ENCODE measurements at places on chromosomes 3 and 15.

DNA sequence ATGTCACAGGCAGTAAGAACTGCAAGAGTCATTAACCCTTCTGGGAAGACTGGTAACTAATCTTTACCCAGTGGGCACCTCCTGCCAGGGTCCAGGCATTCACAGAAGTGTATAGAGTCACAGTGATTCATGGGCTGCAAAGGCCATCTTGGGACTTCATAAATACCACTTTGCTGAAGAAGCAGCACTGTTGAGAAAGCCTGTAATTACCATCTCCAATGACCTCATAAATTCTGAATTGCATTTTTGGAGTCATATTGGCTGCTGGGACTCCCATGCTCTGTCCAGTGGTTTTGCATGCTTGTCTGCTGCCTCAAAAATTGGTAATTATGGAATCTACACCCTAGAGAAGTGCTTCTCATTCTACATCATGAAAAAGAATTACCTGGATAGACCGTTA lies 837.2 kb downstream of the NTRK3 start:
- no peak for DNase-seq

GRCh38 chr3:12479919-12480427 lies 4.3 kb upstream of the TSEN2 start:
- peak; percentile 77 for DNase-seq

DNA sequence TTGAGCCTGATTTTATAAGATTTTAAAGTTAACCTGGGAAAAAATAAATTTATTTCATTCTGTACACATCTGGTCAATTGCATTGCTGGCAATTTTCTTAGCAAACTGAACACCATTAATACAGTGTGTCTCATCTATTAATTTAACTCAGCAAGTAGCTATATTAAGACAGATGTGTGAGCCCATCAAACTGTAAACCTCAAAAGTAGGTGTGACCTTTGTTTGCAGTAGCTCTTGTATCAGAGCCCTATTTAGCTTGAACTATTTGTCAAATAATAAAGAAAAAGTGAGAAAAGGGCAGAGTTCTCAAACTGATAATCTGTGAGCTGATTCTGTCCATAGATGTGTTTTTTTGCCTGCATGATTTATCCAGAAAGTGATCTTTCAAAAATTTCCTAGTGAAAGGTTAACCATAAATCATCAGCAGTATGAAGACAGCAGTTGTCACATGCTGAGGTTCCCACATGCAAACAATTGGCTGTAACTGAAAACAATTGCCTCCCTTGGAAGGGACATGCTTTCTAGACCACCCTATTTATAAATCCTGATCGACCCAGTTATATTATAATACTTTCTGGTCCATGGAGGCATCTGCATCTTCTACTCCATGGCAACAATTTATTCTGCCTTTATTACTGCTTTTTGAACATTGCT lies 646.5 kb downstream of the NSUN3 start:
- no peak for DNase-seq

DNA sequence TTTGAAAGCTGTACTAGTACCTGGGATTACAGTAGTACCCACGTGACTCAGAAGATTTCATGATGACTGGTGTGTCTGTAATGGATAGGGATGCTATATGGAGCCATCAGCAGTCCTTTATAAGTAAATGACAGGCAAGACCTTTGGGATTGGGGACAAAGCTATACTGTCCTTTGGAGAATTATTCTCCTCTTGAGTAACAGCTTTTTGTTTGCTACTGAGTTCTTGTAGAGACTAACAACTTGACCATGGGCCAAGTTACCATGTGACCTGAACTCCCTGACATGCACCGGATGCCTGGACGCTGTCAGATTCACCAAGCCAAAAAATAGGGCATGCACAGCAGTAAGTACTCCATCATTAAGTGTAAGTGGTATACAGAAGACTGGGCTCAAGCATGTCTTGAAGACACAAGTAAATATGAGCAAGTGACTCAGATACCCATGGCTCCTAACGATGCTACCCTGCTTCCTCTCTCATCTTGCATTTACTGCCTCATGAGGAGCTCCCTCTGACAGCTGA lies 12.9 kb downstream of the SEC11A start:
- DNase-seq = peak; percentile 16

- DNase-seq = peak; percentile 43
These were observed 4.0 kb downstream of the VILL start for GRCh38 chr3:37994639-37994972.

- no peak for DNase-seq
These were observed 109.5 kb upstream of the PTPRG start for GRCh38 chr3:61451841-61452240.

- DNase-seq = peak; percentile 97
These were observed 37.0 kb upstream of the CASR start for GRCh38 chr3:122146466-122146865.

DNA sequence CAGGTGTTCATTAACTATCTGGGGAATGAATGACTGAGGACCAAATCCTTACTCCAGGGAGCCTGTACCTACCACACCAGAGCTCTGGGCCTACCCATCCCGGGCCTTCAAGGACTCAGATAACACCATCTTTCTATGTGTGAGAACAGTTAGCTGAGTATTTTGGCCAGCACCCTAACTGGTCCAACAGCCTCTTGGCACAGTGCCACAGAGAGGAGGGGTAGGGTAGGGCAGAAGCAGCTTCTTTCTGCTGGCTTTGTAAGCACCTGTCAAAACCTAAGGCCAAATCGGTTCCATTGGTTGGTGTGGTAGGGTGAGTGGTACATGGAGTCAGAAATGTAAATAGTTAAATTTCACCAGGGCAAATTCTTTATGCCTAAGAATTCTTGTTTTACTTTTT lies 26.7 kb downstream of the ISL2 start:
- no peak for DNase-seq

GRCh38 chr3:195609229-195609628 lies 25.5 kb upstream of the APOD start:
- DNase-seq = peak; percentile 85

- no peak for DNase-seq
These were observed 388.0 kb upstream of the TBL1XR1 start for GRCh38 chr3:177585271-177585670.

DNA sequence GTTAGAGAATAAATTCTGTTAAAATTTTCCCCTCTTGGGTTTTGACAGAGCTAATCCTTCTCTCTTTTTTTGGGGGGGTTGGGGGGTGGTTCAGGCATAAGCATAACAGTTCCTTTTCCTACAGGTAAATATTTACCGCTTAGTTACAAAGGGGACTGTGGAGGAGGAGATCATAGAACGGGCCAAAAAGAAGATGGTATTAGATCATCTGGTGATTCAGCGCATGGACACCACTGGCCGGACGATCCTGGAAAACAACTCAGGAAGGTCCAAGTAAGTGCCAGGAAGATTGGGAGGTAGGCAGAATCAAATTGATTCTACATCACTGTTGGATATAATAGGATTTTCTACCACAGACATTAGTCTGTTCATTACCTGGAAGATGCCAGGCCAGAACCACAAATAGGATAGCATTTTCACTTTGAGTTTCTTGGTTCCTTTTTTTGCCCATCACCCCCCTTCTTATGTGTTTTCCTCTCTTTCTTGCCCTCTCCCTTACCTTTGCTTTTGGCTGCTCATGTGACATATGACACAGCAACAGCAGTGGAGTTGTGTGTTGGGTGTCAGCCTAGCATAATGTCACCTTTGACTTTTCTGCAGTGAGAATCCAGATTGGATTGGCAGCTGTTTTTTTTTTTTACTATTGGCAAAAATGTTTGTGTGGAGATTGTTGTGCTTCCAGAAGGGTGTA lies 79.0 kb downstream of the CHD2 start:
- no peak for DNase-seq

- DNase-seq = no peak
These were observed 2.1 kb downstream of the LSAMP start for GRCh38 chr3:116443191-116443661.

DNA sequence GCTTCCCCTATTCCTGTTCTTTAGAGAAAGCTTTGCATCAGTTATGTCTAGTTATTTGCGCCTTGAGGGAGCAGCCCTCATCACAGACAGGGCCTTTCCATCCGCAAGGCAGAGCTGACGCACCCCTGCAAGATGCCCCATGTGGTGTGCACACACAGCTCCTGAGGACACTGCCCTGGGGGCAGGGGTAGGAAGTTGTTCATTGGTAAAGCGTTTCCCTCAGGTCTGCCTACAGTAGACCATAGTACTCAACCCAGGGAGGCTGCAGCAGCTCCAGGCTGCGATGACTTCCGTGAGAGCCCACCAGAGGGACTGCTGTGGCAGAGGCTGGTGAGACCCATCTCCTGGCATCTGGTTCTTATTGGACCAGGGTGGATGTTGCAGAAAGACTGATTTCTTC lies 55.1 kb upstream of the PLXNA1 start:
- no peak for DNase-seq

- no peak for DNase-seq
These were observed 83.2 kb upstream of the RAP2B start for GRCh38 chr3:153078826-153079225.

DNA sequence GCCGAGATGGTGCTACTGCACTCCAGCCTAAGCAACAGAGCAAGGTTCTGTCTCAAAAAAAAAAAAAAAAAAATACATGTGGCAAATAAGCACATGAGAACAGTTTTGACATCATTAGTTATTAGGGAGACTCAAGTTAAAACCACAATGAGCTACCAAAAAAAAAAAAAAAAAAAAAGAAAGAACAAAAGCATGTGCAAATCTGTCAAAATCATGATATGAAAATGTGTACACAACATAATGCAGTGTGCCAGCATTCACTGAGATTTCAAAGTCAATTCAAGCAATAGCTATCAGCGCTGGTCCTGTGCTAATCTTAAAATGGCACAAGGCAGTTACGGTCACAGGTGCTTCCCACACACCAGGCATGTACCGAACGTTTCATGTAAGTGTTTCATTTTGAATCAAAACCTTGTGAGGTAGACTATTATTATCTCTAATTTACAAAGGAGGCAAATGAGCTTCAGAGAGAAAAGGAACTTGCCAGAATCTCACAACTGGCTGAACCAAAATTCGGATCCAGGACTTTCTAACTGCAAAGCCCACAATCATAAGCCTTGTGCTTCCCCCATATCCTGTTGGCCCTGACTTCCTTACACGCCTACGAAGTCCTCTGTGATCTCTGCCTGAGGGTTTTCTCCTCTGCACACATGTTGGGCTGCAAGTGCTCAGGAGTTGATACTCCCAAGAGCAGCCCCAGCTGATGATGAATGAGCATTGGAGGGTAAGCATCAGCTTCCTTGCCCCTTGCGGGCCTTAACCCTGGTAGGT lies 200.1 kb upstream of the PROK2 start:
- peak; percentile 83 for DNase-seq

DNA sequence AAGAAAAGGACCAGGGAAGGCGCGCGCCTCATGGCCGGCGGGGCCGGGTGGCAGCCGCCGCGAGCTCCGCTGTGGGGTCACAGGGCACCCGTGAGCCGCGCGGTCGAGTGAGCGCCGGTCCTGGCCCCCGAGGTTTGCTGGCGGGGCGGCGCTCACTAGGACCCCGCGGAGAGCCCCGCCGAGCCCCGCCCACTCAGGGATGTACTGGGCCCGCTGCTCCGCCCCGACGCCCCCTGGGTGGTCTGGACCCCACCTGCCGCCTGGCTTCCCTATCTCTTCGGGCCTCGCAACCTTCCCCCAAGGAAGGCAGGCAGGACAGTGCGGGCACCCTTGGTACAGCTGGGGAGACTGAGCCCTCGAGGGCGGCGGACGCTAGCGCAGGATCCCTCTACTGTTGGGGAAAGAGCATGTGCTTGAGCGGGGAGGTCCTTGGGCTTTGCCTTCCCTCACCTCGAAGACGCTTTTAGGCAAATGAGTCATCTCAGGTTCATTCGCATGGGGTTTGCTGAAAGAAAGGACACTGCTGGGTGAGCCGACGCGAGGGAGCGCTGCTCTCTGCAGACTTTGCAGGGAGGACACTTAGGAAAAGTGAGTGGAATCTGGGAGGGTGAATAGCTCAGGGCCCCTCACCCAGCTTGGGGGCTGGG lies at the start of gene CHRNB4:
CHRNB4 (minus strand) TSS at position 109 of the 647 bp plus-strand sequence; CDS start at position 32, 77 bp downstream.
- DNase-seq = no peak

- DNase-seq = no peak
These were observed 16.3 kb upstream of the CRTC3 start for GRCh38 chr15:90513448-90513847.

GRCh38 chr3:172519740-172520139 lies 3.5 kb downstream of the TNFSF10 start:
- peak; percentile 52 for DNase-seq

DNA sequence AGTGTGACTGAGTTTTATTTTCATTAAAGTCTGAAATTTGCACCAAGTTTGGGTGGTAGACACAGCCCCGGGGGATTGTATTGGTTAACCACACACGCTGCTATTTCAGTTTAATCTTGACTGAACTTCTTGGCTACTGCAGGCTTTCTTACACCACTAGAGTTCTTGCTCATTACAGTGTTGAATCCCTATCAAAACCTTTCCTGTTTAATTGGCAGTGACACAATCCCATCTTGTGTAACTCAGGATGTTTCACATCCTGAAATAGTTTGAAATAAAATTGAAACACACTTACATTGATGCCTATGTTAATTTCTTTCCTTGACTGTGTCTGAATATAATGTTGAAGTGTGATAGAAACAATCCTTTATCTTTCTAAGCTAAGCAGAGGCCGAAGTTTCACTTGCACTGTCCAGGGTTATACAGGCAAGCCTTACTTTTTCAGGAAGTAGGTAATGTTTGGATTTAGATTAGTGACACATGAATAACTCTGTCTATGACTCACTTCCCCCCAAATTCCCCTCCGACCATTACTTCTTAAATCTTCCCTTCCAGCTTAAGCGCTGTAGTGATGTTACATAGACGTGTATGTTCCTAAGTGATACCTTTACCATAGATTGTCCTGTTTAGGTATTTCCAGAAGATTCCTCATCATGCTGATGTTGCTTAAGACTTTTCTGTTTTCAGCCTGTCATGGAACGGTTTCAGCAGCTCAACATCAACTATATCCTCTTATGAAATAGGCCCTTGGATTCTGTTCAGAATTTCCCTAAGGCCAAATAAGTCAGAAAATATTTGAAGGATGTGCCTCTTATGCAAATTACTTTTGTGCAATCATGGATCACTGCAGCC lies 16.8 kb downstream of the ATG7 start:
- DNase-seq = peak; percentile 57

DNA sequence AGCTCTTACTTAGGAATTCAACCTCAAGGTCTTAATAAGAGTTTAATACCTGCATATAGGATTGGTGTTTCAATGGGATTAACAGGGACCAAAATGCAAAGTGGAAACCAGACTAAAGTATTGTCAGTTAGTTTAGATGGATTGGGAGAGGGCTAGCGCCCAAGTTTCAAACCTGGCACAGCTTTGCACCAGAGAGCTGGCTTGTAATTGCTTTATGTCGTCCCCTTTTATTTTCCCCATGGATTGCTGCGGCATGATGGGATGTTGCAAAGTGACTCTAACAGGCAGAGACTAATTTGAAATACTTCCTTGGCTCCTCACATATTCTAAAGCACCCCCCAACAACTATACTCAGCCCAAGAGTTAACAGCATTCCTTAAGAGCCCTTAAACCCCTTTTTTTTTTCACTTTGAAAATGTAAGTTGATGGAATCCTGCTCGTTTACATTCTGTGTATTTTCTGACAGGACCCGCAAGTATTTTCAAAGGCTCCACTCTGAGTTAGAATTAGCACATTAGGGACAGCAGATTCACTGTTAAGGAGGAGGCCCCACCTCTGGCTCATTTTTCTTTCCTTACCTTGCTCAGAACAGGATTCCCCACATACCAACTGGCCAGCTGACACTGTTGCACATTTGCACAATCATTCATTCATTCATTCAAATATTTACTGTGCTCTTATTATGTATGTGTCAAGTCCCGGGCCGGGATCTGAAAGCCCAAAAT lies 214.2 kb downstream of the ERC2 start:
- no peak for DNase-seq

- DNase-seq = peak; percentile 32
These were observed 8.8 kb downstream of the OIP5 start for GRCh38 chr15:41323611-41324010.

Measured in activated CD4-positive, alpha-beta T cell treated with anti-CD3 and anti-CD28 coated beads, Interleukin-10, Interleukin-2, amounts not matched to agents 100 ng/mL and 50 ng/mL, durations not matched to agents 16 hours and 8 hours (primary cell).